CD4-positive, alpha-beta T cell treated with Interleukin-6 for 4 hours (primary cell): ENCODE measurements at places on chromosomes 2 and 18.
A peak's percentile ranks its signal among the peaks of the same experiment; 100 is the strongest.

GRCh38 chr2:96769814-96770213 is 9.1 kb downstream of the CNNM4 start:
- DNase-seq = no peak

DNA sequence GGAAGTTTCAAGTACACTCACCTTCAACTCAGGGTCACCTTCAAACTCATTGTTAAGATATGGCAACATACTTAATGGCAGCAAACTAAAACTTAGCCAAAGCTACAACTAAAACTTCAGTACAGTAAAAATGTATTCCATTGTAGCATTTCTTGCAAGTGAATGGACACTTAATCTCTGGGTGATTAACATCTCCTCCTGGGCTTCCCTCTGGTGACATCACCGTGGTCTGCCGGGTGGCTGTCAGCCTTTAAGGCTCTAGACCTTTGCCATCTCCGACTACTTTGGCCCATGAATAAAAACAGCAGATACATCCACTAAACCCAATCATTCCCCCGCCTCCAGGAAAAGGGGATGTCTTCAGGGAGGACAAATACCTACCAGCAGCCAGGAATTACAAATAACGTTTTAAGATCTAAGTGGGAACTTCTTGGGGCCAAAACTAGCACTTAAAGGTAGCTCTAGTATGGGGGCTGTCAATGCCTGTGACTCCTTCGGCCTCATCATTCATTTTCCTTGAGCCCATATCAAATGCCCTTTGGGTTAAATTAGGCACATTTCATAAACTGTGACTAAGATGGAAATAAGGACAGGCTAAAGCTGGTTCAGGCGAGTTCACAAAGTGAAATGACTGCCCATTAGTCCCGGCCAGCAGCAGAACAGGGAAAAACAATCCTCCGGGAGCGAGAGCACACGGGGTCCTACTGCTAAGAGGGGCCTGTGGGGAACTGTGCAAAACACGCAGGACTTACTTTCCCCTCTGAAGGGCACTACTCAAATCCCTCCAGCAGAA is 1.1 kb downstream of the TFCP2L1 start:
- DNase-seq = no peak

GRCh38 chr18:13235981-13236380 is 17.4 kb downstream of the LDLRAD4 start:
- DNase-seq = no peak

DNA sequence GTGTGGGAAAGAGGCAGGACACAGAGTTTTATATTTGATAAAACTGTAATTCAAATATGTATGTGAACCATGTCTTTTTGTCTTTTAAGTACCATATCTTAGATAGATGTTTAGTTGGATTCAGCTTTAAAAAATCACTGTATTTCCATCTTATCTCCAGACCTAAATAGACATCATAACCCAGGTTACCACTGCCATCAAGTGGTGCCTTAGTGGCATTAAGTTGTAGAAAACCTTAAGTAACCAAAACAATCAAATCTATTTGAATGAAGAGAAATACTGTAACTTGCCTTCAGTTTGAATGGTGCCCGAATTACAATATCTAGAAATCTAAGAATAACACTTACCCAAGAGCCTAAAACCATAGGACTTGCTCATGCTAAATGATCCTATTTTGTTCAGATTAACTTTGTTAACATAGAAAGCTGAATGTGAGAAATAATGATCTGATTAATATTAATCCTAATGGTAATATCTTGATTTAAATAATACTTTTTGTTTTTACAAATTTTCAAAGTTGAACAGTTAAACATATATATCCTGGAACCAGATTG is 92.5 kb upstream of the MAP2 start:
- DNase-seq = no peak

DNA sequence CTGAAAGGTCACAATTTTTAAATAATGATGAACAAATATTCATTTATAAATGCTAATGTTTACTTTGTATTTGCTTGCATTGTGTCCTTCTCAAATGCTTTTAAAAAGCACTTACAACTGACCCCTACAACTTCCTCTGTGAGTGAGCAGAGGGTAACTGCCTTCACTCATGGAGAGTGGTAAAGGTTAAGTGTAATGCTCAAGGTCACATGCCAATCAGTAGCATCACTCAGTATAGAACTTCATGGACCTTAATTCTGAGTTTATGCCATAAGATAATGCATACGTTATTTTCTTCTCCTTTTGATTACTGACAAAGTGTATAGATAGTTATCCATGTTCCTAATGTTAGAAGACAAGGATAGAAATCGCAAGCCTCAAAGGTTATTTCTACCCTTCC is 91.8 kb upstream of the SERTAD2 start:
- DNase-seq = no peak

- no peak for DNase-seq
These were observed 123.4 kb upstream of the CTNNA2 start for GRCh38 chr2:79389481-79389880.

DNA sequence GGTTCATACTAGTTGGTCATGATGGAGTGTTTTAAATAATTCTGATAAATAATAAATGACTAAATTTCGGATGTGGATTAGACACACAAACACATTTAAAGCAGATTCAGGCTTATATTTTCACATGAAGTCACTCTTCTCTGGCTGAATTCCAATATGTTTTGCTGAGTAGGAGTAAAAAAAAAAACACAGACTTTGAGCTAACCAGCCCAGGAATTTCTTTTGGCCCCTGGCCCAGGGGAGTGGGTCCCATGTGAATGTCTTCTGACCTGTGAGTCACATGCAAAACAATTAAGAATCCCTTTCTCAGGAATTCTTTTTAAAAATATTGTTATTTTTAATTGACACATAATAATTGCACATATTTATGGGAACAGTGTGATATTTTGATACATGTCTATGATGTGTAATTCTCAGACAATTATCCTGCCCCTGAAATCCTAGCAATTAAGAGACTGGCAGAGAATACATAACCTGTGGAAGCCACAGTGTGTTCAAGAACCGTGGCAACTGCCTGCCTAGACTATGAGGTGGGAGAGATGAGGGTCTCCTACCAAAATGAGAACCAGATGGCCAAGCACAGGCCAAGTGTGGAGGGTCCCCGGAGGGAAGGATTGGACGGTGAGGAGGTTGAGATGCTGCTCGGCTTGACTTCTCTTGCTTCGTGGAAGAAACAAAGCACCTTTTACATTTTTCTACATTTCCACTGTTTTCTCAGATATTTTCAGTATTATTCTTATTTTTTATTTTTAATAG is 236.4 kb downstream of the PIEZO2 start:
- no peak for DNase-seq

GRCh38 chr2:188307850-188308283 is 16.2 kb downstream of the GULP1 start:
- DNase-seq = no peak

GRCh38 chr2:127024769-127025358 is 82.1 kb downstream of the BIN1 start:
- no peak for DNase-seq

- DNase-seq = peak; percentile 20
These were observed 7.2 kb downstream of the SLC66A2 start for GRCh38 chr18:79944126-79944731.

- DNase-seq = no peak
These were observed 193.9 kb downstream of the ZRANB3 start for GRCh38 chr2:135337071-135337470.

DNA sequence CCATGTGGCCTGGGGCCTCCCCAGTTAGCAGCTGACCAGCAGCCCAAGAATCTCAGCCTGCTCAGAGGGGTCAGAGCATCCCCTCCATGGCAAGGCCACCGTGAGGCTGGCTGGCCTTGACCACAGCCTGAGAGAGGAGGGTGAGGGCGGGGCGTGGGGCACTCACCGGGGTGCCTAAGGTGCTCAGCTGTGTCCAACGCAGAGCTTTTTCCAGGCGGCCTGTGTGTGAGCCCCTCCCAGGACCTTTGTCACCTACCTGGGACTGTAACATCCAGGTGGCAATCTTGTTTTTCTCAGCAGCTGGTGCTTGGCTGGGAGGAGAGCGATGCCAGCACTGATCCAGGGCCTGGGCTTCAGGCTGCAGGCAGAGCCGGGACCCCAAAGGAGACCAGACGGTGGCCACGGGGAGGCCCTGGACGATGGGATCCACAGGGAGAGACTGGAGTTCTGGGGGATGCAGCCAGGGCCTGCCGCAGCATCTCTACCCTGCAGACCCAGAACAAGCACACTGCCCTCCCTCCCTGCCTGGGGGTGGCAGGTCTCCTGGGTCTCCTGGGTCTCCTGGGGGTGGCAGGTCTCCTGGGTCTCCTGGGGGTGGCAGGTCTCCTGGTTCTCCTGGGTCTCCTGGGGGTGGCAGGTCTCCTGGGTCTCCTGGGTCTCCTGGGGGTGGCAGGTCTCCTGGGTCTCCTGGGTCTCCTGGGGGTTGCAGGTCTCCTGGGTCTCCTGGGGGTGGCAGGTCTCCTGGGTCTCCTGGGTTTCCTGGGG is 12.3 kb downstream of the SNED1 start:
- no peak for DNase-seq

GRCh38 chr18:35435401-35435800 is 58.3 kb upstream of the ZNF396 start:
- no peak for DNase-seq

DNA sequence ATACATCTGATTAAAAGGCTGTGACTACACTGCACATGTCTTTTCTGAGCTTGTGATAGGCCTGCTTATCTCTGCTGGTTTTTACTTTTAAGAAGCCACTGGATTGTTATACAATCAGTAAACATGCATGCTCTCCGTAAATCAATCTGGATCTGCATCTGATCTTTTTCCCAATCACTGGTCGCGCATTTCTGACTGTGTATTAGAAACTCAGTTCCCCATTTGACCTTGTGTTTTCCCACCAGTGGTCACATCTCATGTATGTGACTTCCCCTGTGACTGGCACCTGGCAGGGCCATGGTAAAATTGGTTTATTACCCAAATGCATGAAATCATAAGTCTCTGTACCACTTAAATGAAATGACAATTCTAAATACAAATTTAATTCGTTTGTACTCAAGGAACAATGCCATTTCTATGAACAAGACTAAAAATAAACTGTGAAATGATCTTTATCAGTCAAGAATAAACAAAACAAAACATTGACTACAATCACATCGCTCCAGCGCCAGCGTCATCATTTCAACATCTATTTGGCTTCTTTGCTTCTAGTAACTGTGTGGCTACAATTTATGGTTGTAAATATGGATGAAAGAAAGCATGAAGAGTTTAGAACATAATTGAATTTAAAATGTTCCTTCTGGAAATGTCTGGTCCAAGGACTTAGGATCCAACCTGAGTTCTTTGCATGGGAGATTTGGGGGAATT is 396.6 kb upstream of the TRIB2 start:
- no peak for DNase-seq

DNA sequence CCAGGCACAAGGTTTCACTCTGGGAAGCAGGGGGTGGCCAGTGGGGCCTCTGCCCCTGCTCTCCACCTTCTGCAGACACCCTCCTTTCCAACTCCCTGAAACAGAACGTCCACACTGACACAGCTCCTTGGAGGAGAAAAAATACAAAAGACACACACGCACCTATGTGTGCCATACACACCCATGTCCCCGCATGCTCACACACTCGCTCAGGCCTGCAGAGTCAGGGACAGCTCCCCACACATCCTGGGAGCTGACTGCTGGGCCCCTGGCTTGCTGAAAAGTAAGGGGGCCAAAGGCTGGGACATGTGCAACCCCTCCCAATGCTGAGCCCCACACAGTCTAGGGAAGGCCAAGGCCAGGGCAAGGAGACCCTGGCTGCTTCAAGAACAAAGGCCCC is 200.5 kb downstream of the TNS1 start:
- DNase-seq = no peak

GRCh38 chr2:96198921-96199320 is 9.7 kb downstream of the STARD7 start:
- DNase-seq = no peak
